ENCODE measurements at places on chromosomes 5 and 9.

DNA sequence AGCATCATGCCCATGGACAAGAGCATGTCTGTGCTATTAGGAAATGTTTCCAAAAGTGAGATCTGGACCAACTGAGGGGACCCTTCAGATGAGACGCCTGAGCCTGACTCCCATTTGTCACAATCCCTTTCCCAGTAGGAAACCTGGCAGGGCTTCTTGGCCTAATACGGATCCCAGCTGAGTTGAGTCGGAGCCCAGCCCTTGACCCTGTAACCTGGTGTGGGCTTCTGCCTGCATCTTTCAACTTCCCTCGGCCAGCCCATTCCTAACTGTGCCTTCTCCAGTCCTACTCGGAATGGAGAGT, 148.3 kb downstream of the IRX2 start:
- DNase-seq, result no peak

- no peak for DNase-seq
These were observed 519.6 kb downstream of the CTNND2 start for GRCh38 chr5:11384441-11385250.

GRCh38 chr9:3863111-3863528, 337.3 kb upstream of the RFX3 start:
- peak; percentile 97 for DNase-seq

- no peak for DNase-seq
These were observed 12.5 kb upstream of the WNK2 start for GRCh38 chr9:93171261-93171990.

DNA sequence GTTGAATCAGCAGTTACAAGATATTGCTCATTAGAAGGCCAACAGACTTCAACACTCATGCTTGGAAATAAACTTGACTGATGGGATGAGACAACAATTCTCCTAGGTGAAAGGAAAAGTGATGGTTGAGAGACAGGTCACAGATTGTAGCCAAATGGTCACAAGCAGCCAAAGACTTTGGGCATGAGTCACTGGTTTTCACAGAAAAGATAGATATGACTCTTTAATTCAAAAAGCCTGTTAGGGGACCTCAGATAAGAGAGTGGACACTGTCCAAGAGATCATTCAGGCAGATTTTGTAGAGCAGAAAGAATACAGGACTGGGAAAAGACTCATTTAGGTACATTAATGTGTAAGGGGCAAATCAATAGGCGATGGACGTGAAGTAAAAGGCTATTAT, 982.5 kb downstream of the MAT2B start:
- DNase-seq, result no peak

GRCh38 chr9:16191691-16192402, 639.0 kb downstream of the CCDC171 start:
- peak; percentile 96 for DNase-seq

DNA sequence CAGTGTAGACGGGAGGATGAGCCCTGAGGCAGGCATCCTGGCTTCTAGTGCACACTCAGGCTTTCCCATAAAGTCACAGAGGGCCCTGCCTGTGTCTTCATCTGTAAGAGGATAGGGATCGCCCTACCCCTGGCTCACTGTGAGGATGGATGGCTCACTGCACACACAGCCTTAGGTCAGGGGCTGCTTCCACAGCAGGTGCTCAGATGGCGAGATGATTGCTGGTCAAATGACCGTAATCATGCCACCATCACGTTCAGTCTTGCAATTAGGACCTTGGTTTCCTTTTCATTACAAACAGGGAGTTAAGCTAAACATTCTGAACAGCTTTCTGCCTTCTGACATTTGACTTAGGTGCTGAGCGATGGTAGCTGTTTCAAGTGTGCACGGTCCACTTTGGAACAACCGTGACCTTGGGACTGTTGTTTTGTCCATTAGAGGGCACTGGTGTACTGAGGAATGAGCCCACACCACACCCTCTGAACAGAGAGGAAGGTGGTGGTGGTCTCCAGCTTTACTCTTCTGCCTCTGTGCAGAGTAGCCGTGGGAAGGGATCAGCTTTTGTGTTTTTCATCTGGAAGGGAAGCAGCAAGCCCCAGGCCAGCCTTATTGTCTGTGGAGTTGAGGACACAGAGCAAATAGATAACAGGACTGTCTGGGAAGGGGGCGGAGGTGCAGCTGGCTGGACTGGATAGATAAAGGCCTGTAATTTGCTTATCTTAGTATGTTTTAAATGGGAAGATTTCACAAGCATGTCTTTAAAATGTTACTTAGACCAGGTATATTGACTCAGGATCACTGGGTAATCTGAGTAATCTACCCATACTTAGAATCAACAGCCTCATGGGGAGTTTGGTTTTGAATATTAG, 183.1 kb downstream of the TRIO start:
- DNase-seq, result no peak

DNA sequence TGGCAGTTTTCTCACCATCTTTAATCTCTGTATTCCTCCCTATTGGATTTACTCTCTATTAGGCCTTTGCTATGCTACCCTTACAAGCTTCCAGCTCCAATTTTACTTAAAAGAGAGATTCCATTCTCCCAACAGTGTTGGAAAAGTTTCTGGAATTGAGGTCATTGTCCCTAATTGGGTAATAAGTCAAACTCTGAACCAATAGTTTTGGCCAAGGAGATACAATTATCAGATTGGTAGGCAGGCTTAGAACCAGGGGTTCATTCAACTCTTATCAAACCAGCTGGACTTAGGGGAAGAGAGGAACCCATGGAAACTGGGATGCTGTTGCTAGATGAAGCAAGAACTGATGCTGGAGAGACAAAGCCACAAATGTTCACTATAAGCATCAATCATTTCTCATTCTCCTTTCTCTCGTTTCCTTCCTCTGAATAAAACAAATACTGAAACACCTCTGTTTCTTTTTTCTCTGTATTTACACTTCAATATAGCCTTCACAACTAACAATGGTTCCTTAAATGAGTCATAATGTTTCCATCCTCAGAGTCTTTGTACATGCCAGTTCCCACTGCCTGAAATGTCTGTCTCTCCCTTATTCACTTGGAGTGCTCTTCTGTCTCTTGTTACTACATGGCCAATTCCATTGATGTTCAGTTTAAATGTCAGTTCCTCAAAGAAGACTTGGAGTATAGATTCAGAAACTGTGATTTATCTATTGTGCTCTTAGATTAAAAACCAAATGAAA, 587.3 kb downstream of the GABRG2 start:
- DNase-seq, result no peak

- peak; percentile 52 for DNase-seq
These were observed 65.7 kb upstream of the IL6ST start for GRCh38 chr5:56060276-56061110.

DNA sequence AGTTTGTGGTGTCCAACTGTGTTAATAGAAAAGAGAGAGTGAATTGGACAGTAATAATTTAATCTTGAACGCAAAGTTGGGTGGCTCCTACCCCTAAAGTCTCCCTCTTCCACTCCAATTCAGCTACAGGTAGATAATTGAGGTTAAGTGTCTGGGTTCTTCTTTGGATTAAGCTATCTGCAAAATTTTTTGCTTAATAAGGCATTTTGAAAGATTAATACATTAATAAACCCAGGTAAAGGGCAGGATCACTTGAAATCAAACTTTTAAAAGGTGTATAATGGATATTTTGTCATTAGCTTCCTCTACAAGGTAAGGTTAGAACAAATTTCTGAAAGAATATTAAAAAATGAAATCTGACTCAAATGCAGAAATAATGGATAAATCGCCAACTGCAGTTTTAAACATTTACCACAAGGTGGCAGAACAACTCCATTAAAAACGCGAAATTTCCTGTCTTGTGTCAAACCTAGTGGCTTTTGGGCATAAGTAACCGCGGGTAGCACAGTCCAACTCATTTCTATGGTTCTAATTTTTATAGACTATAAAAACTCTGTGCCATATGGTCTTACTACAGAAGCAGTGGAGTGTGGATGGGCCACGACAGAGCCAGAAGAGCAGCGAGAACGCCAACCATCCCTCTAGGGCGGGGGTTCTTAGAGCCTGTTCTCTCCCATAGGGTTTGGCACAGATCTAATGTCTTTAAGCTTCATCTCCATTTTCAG, 276.5 kb downstream of the ARHGEF28 start:
- DNase-seq, result peak; percentile 72

GRCh38 chr5:97657239-97657638, 474.2 kb upstream of the RIOK2 start:
- no peak for DNase-seq

DNA sequence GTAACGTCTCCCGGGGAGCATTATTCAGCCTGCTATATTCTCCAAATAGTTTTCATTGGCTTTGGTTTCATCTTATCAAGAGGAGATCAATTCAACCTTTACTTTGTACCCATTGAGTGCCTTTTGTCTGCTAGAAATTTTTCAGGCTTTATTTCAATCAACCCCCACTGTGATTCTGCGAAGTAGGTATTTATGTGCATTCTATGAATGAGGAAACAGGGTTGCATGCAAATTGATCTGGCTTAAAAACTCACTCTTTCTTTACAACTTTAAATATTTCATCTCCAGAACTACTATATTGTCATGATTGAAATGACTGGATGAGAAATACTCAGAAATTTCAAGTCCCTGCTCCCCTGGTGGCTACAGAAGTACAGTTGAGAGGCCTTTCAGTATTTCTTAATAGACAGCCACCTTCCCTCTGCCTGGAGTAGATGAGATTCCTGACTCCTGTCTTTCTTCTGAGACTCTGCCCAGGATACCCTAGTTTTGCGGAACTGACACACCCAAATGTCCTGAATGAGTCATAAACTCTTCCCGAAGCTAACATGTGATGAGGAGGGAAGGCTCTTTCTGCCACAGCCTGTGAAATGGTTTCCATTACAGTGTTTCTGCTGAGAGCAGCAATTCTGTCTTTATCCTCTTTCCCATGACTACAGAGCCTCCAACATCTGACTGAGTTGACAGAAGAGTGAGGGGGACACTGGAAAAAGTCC, 52.6 kb upstream of the TNC start:
- DNase-seq, result peak; percentile 74

DNA sequence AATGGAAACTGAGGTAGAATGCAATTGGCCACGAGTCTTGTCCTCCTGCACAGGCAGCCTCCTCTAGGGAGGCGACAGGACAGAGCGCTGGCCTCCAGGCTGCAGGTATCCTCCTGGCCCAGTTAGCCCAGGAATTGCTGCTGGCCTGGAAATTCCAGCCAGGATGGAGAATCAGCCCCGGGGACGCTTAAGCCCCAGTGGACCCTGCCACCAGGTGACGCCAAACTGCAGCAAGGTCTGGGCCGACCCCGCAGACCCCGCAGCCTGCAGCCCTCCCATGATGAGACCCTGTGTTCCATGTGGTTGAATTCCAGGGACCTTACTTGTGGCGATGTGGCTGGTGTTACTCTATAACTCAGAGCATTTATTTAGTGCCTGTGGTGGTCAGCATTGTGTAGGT, 7.3 kb downstream of the CACFD1 start:
- no peak for DNase-seq

GRCh38 chr9:123480096-123480495, 124.1 kb downstream of the CRB2 start:
- no peak for DNase-seq

- DNase-seq, result no peak
These were observed 787.3 kb upstream of the WWC1 start for GRCh38 chr5:167503926-167504720.

GRCh38 chr9:70385426-70385825, 29.0 kb downstream of the KLF9 start:
- DNase-seq, result no peak

- DNase-seq, result no peak
These were observed 349.9 kb downstream of the SH3GL2 start for GRCh38 chr9:17928768-17929167.

DNA sequence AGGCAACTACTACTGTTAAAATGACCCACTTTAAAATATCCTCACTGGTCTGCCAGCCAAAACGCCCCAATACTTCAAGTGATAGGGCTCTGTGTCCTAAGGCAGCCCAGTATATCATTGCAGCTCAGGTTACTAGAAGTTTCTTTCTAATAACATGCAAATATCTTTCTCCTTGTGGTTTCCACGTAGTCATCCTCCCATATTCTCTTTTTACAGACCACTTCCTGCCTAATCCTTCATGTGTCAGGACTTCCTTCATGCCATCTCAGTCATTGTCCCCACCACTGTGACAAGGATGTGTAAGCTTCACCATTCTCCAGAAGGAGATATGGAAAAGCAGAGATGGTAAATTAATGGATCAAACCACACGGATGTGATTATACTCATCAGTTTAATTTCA, 813.7 kb downstream of the MAT2B start:
- DNase-seq, result no peak

- no peak for DNase-seq
These were observed 193.2 kb downstream of the EFNA5 start for GRCh38 chr5:107477492-107477891.

GRCh38 chr9:134328841-134329575, 2.8 kb downstream of the RXRA start:
- DNase-seq, result peak; percentile 42

DNA sequence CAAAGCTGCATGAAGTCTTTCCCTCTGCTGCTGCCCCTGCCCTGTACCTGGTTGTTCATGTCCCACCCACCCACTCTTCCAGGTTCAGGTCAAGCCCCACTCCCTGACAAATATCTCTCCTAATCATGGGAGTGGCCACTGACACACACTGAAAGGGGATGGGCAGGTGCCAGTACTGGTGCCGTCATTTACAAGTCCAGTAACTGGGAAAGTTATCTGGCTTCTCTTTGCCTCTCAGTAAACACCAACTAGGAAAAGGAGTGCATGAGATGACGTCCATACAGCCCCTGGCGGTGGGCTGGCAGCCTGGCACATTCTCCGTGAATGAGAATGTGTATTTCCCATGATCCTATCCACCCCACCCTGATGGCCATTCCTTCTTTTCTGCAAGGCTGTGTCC, 225.2 kb downstream of the FSTL4 start:
- no peak for DNase-seq

DNA sequence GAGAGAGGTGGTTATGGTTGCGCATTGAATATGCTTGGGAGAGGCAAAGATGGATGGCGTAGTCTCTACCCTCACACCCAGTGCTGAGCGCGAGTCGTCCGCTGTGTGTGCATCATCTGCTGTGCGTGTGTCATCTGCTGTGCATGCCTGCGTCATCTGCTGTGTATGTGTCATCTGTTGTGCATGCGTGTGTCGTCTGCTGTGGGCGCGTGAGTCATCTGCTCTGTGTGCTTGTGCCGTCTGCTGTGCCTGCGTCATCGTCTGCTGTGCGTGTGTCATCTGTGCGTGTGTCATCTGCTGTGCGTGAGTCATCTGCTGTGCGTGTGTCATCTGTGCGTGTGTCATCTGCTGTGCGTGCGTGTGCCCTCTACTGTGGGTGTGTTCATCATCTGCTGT, 68.0 kb upstream of the IRX4 start:
- no peak for DNase-seq

DNA sequence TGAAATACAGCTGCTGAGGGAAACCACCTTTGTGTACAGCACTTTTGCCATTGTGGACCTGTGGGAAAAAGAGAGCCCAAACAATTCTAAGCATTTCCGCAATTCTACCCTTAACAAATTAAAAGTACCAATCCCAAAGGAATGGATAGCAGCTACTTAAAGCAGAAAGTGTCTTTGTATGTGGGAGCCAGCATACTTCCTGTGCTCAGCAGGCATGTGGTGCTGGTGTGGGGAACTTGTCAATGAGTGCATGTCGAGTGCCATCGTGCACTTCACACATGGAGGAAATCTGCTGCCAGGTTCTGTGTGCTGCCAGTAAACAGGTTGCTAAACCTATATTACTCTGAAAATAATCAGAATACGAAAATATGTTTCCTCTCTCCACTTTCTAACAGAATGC, 399.0 kb downstream of the LRRC70 start:
- no peak for DNase-seq
